Fibroblast of skin of left quadriceps (primary cell): ENCODE measurements at places on chromosomes 4 and X.
A peak's percentile ranks its signal among the peaks of the same experiment; 100 is the strongest.

DNA sequence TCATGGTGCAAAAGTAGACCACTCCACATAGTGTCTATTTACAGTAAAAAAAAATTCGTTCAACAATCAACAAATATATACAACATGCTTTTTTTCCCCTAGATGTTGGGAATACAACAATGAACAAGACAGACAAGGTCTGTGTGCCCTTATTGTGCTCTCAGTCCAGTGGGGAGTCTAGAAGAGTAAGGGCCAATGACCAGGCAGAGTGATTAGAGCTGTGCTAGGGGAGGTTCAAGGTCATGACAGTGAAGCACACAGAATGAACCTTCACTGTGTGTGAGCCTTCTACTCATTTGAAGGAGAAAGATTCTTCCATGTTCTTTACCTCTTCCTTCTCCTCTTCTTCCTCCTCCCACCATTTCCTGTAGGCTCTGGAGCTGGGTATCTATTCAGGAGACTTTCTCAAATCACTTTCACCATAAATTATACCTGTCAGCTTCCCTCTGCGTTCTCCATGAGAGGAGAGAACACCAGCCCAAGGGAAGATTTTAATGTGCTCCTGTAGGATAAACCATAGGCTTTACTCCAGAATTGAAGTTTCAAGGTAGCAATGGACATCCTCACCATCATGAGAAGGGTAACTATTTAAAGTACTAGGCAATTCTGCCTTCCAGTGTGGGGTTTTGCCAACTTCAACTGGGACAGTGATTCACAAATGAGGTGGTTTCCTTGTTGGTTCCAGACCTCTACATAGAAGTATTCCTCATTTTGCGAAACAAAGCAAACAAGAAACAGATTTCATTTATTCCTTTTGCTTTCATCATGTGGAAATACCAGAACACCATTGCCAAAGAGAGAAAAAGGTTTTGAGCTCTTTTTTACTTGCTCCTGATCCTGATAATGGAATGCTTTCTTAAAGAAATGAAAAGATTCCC is 246.9 kb upstream of the GPC4 start:
- DNase-seq = no peak

DNA sequence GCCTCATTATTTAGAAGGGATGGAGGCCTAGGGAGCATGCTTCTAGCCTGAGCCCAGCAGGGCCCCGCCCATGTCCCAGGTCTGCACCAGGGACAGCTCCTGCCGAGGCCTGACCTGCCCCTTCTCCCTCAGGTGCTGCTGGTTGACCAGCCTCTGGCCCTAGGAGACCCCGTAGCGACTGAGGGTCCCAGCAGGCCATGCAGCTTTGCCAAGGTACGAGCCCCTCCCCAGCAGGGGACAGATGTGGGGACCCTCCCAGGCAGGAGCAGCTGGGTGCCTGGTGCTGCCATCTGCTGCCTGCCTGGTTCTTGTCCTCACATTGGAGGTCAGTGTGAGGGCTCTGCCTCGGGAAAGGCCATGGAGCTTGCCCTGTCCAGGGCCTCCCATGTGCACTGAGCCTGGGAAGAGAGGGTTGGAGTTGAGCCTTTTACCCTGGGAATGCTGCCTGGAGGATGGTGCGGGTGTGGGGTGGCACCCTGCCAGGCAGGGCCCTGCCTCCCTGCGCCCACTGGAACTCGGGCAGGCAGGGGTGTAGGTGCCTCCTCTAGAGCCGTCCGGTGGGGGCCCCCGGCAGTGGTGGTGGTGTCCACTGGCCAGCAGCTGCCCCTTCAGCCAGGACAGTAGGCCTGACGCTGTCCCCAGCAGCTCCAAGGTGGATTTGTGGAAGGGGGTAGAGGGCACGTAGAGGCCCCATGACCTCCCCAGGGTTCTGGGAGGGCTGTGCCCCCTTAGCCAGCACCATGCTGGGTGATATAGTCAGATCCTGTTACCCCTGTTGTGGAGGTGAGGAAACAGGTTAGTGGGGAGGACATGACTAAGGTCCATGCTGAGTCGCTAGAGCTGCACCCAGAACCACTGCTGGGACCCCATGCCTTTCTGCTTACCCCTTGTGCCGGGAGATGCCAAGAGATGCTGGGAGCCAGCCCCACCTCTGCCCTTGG is 2.2 kb upstream of the MSANTD1 start:
- no peak for DNase-seq

- DNase-seq = no peak
These were observed 163.6 kb upstream of the MAP3K15 start for GRCh38 chrX:19678941-19679340.

DNA sequence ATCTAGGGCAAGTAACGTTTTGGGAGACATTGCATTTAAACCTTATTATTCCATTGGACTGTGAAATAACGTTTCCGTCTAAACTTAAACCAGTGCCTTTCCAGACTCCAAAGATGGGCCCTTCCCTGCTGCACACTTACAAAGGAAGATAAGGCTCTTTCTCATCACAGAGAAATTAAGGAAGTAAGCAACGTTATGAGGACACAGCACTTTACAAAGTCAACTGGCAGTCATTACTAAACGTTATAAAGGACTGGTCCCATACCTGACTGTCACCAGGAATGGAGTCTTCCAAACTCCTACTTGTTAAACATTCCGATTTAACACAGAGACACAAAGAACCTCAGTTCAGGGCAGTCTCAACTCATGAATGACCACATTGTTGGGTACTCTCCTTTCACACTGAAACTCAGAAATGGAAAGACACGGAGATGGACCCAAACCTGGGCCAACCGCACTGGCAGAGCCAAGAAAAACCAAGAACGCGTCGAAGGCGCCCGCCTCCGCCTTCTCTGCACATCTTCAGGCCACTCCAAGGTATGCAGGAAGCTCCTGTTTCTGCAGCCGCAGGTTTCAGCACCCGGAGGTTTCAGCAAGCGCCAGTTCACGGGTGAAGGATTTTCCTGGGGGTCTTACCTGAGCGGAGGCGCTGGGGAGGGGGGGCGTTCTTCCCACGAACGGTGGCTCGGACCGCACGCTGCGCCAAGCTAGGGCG is 670 bp downstream of the PAPSS1 start:
- no peak for DNase-seq

GRCh38 chrX:16958356-16958755 is 11.9 kb downstream of the REPS2 start:
- DNase-seq = no peak

DNA sequence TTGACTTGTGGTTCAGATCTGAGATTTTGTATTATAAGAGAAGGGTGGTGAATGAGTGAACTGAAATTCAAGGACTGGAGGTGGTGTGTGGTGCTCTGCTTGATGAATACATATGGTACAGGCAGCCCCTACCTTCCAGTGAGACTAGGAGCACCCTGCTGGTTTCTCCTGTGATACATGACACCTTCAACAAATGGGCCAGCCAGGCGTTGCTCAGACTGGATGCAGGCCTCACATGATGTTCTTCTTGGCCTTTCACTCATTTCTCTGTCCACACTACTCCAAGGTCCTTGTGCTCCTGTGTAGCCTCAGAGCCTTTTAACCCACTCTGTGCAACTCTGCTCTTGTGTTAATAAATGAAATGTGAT is 67.2 kb downstream of the FNIP2 start:
- no peak for DNase-seq

DNA sequence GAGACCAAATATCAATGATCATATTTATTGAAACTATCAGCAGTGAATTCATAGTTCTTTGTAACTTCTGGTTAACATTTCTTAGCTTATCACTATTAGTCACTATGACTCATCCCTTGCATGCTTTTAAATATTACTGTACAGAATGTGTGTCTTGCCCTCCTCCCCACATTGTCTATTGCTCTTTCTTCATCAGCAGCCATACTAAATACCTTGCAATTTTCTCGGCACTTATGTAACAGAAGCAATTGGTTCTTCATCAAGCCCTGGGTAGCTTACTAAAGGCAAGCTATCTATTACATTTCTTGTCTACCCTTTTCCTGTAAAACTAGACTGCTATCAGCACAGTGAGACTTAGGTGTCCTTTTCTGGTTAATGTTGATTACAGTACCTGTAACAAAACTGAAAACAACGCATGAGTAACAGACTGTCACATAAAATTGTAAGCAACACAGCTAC is 8.2 kb downstream of the KLHL4 start:
- peak; percentile 21 for DNase-seq

DNA sequence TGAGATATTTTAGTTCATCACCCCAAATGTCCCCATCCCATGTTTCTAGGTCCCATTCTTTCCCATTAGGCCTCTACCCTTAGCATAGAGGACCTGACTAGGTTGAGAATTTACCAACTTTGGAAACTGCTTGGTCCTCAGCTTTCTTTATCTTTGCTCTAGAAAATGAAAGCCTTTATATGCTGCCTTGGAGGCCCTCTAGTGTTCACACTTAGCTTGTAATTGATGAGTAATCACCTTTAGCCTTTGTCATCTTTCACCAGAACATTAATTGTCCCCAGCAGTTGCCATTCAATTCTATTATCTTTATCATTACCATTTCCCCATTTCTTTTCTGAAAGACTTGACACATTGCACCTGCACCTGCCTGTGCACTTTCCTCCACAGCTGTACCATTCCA is 589.2 kb upstream of the NR3C2 start:
- no peak for DNase-seq

GRCh38 chrX:18491587-18492340 is 66.4 kb downstream of the CDKL5 start:
- no peak for DNase-seq

- no peak for DNase-seq
These were observed 270.3 kb downstream of the DTHD1 start for GRCh38 chr4:36551697-36552214.

GRCh38 chr4:112704991-112705845 is 68.3 kb downstream of the LARP7 start:
- peak; percentile 37 for DNase-seq

GRCh38 chr4:118904935-118905334 is 16.3 kb downstream of the SYNPO2 start:
- no peak for DNase-seq

DNA sequence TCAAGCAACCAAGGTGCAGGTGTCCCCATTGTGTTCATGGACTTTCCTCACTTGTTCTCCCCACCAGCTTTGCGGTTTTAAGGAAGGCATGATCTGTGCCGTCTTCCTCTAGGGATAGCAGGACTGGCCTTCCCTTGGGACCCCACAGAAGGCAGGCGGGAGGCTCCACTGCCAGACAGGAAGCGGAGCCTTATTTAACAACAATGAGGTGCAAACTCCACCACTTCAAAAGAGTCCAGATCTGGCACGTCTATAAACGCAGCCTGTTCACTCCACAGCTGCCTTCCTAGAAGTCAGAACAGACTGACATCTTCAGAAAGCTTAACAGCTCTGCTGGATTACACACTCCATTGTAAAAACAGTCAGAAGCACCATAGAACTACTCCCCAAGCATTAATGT is 1.7 kb upstream of the GPR143 start:
- DNase-seq = no peak

DNA sequence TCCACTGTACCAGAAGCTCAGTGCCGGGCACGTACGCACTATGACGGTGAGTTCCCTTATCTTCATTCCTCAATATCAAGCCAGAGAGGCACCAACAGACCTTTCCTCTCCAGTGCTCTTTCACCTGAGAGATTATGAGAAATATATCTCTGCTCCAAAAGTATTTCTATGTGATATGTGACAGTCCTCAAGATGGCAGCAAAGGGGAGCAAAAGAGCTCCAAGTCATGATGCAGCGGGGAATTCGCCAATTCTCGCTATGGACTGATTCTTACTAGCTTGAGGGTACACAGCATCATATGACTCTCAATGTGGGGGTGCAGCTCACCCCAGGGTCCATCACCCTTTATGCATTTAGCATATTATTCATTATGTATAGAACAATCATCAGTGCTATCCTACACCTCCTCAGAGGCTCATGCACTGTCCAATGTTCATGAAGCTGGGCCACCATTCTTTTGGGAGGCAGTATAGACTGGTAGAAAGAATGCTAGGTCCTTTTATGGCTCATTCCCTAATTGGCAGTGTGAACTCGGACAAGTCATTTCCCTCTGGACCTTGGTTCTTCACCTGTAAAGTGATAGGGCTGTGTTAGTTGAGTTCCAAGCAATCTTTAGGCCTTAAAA is 12.8 kb upstream of the IQSEC2 start:
- DNase-seq = no peak

DNA sequence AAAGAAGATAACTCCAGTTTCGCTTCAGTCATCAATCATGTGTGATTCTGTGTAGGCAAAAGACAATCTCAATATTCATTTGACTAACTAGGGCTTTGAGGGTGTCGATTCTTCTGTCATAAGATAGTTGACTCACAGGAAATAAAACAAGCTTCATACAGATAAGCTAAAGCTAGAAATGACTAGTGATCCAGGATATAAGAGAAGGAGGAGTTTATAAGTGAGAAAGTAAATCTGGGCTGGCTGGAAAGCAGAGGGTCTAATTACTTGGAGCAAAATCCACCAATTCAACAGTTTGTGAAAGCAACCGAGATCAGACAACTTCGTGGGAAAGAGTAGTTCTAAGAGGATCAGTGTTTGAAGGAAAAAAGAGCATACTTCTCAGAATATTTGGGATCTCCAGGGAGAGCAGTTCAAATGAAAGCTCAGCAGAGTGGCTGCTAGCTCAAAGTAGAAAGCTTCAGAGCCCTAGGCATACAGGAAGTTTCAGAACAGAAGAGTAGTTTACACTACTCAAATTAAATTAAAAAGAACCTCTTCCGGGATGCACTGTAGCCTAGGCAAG is 429.3 kb downstream of the INPP4B start:
- DNase-seq = no peak

- DNase-seq = no peak
These were observed 6.3 kb downstream of the CPE start for GRCh38 chr4:165385126-165385525.

DNA sequence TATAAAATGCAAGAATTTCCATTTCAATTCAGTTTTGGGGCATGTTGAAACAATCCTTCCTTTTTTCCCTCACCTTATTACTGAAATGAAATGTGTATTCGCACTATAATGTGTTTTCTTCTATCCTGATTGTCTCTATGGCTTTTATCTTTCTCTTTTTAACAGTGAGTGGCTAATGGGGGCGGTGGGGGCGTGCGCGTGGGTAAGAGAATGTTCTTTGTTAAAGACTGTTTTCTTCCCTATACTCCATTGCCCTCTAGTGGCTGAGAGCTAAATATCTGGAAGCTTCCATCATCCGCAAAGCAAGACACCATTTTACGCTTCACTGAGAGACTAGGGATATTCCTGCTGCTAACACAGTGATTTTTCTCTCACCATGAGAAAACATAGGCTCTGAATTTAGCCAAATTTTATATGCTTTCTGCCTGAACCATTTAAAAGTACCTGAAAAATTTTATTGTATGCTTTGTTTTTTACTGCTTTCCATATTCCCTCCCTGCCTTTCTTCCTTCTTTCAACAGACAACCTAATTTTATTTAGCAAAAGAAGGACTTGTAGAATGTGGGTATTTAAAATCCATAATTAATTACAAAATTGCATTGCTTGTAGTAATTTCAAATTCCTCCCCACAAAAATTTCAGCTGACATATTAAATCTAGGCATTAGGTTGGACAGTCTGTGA is 194.0 kb downstream of the GASK1B start:
- DNase-seq = peak; percentile 45

DNA sequence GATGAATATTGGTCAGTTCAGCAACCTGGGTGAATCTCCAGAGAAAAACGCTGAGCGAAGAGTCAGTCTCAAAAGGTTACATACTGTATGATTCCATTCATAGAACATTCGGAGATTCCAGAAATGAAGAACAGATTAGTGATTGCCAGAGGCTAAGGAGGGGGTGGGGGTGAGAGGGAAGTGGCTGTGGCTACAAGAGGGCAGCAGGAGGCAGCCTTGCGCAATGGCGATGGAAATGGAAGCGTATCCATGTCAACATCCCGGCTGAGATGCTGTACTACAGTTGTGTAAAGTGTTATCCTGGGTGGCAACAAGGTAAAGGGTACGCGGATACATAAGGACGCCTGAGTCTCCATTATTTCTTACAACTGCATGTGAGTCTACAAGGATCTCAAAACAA is 18.0 kb downstream of the LYAR start:
- no peak for DNase-seq

GRCh38 chr4:137370206-137370633 is 162.1 kb downstream of the PCDH18 start:
- peak; percentile 90 for DNase-seq
